ENCODE measurements at places on chromosomes 11 and 22. TPM values are rescaled to one million over a fixed set of nuclear protein-coding genes. Genes with fewer than 3 reads are reported as not detected.

DNA sequence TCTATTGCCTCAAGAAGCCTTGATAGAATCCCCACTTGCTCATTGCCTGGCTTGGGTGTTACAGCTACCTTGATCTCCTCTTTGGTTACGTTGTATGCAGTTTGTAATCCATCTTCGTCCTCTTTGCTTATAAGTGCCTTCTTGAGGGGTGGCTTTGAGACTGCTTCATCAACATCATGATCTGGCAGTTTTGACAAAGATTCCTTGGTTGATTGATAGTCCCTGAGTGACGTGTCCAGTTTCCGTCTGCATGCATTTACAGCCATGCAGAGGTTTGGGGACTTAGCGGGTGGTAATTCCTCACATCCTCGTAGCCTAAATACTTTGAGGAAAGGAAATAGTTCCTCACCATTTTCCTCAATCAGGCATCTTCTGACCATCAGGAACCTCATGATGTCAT lies 23.1 kb downstream of the NEU3 start:
- H3K27ac ChIP-seq: no peak overlapping the region
- peaks cover 6% of the 10 kb centered on the region for H3K36me3 ChIP-seq
- DNase-seq: no peak
- H3K4me3 ChIP-seq: no peak overlapping the region
- H3K4me1 ChIP-seq: no peaks in the 10 kb centered on the region

DNA sequence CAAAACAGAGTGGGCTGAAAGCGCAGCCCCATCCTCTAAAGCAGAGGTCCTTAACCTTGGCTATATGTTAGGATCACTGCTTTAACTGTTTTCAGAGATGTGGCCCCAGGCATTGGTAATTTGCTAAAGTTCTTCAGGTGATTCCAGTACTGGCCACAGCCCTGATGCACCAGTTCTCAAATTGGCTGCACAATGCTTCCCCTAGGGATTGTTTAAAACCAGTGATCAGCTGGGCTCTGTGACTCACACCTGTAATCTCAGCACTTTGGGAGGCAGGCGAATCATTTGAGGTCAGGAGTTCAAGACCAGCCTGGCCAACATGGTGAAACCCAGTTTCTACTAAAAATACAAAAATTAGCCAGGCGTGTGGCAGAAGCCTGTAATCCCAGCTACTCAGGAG lies 8.4 kb upstream of the IRAG1 start:
- no peaks in the 10 kb centered on the region for H3K27me3 ChIP-seq
- H3K27ac ChIP-seq: no peak overlapping the region
- no peak overlapping the region for H3K4me3 ChIP-seq
- no peak for DNase-seq

DNA sequence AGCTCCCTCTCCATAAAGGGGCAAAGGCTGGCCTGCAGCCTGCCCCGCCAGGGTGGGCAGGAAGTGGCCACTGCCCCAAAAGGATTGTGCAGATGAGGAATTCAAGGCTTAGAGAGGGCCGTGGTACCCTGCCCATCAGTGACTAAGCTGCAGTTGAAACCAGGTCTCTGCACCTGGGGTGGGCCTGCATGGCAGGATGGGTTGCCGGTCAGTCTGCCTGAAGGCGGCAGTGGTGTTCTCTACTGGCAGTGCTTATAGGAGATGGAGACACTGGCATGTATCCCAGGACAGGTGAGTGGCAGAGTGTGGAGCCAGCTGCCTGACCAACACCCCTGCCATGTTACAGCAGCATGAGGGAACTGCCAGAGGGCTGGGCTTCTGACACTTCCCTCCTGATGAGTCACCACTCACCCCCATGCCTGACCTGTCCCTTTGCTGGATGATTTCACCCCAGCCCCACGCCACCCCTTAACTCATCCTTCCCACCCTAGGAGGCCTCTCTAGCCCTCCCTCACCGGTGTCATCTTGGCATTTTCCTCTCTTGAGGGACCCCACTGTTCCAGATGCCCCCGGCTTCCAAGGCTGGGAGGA lies 70.2 kb upstream of the LMO1 start:
- H3K27ac ChIP-seq: no peak overlapping the region
- no peaks in the 10 kb centered on the region for H3K27me3 ChIP-seq
- no peak overlapping the region for H3K4me3 ChIP-seq
- no peaks in the 10 kb centered on the region for H3K36me3 ChIP-seq

DNA sequence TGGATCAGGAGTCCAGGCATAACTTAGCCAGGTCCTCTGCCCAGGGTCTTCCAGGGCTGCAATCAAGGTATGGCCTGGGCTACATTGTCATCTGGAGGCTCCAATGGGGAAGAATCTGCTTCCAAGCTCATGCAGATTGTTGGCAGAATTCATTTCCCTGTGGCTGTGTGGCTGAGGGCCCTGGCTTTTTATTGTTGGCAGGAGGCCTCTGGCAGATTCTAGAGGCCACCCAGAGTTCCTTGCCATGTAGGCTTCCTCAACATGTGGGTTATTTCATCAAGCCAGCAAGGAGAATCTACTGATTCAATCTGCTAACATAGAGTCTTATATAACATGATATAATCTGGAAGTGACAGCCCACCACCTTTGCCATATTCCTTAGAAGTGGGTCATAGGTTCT lies 16.4 kb upstream of the EP300 start:
- DNase-seq: no peak
- H3K4me3 ChIP-seq: no peak overlapping the region
- no peaks in the 10 kb centered on the region for H3K36me3 ChIP-seq
- no peaks in the 10 kb centered on the region for H3K4me1 ChIP-seq
- H3K27ac ChIP-seq: no peak overlapping the region

- peak overlapping the region; percentile 69 for H3K4me3 ChIP-seq
- DNase-seq: peak; percentile 80
- H3K27ac ChIP-seq: peak overlapping the region; percentile 92
- H3K4me1 ChIP-seq: peaks cover 89% of the 10 kb centered on the region
Observed at GRCh38 chr11:67369801-67370284, 3.6 kb downstream of the CLCF1 start.

DNA sequence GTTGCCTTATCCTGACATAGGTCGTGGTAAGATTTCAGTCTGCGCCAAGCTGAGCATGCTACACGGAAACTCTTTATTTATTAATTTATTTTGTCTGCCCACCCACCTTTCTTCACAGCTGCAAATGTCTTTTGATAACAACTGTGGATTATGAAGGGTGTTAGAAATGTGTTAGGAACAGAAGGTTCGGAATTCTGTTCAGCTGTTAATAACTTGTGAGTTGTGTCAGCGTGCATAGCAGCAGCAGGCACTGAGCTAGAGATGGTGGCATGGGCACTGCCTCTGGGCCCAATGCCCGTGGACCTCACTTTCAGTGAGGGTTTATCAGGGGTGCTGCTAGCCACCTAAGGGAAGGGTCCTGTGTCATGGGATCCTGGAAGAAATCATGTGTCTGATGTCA lies 162.5 kb upstream of the NTM start:
- no peaks in the 10 kb centered on the region for H3K27me3 ChIP-seq
- H3K27ac ChIP-seq: no peak overlapping the region
- no peak for DNase-seq

- H3K36me3 ChIP-seq: no peaks in the 10 kb centered on the region
- no peaks in the 10 kb centered on the region for H3K27me3 ChIP-seq
- no peak overlapping the region for H3K4me3 ChIP-seq
- no peak for DNase-seq
Observed at GRCh38 chr22:32518381-32518780, 43.8 kb downstream of the FBXO7 start.

DNA sequence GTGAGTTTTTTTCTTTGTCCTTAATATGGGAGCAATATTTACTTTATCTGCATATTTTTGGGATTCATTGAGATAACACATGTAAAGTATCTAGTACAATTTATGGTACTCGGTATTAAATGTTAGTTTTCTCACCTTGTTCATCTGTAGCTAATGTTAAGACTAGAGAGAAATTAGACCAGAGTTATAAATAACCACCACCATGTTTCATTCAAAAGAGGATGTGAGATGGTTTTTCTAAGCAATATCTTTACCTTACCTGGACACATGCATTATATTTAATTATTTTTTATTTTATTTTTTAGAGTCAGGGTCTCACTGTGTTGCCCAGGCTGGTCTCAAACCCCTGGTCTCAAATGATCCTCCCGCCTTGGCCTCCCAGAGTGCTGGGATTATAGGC lies 18.4 kb downstream of the ARHGAP42 start:
- no peak overlapping the region for H3K4me3 ChIP-seq
- no peaks in the 10 kb centered on the region for H3K27me3 ChIP-seq
- H3K27ac ChIP-seq: no peak overlapping the region

DNA sequence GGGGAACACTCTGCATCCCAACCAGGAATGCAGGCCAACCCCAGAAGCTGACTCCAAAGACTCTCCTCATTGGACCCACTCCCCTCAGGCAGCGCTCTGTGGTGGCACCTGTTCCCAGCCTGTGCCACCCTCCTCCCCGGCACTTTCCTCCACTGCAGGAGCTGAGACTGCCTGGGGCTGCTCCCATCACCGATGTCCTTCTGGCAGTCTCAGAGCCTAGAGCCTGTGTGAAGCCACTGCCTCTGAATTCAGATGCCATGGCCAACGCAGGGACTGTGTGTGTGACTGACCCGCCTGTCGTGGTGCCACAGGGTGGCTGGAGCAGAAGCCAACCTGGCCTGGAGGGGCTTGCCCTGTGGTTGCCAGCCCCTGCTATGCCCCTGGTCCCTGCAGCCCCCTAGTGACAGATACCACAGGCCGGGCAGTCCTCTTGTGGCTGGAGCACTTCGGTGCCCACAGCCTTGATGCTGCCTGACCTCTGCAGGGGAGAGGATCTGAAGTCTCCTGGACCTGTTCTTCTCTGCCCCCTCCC lies 43.2 kb downstream of the TBX1 start:
- DNase-seq: no peak
- no peak overlapping the region for H3K27ac ChIP-seq
- no peaks in the 10 kb centered on the region for H3K27me3 ChIP-seq
- no peak overlapping the region for H3K4me3 ChIP-seq

DNA sequence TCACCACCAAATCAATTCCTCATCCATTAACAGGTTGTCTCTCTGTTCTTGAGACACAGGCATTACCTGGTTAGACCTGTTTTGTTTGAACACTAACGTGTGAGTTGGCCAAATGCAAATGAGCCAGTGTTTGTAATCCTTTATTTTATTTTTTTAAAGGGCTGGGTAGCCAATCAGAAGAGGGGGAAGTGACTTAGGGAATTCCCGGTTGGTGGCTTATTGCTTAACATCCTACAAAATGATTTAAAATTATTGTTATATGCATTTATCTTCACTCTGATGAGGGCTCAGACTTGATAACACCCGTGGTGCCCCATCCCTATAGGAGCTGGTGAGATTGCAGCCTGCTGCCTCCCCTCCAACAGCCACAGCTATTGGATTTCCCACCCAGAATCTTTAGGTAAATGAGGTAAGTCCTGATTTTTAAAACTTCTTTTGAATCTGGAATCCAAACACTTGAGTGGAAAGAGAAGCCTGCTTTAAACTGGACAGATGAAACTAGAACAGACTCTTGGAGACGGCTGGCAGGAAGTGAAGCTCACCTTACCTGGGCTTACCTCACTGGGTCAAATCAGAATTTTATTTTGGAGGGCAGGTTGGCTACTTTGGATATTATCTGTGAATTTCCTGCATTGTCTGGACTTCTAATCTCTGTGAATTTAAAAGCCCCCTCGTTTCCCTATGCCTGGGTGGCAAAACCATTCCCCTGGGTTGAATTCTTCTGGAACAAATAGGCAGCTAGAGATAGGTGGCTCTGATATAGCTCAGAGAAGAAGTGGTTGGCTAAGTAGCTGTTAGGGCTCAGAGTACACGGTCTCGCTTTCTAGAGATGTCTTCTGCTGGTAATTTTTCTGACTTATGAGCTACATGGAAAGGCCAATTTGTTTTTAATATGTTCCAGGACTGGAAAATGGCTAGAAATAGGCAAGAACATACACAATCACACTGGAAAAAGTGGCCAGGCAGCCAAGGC lies at the start of gene EHF:
TSS of gene EHF (plus strand) at position 274 of the 973 bp plus-strand sequence. CDS start 21,538 bp downstream, outside the sequence.
- no peaks in the 10 kb centered on the region for H3K4me1 ChIP-seq
- H3K4me3 ChIP-seq: no peak within 1 kb of the TSS

GRCh38 chr11:3799873-3800272 lies 2.5 kb upstream of the NUP98 start:
- no peak overlapping the region for H3K4me3 ChIP-seq
- no peak for DNase-seq
- H3K27ac ChIP-seq: no peak overlapping the region
- peaks cover 27% of the 10 kb centered on the region for H3K4me1 ChIP-seq
- H3K36me3 ChIP-seq: no peaks in the 10 kb centered on the region

GRCh38 chr22:28425211-28425610 lies 254.4 kb downstream of the TTC28 start:
- no peaks in the 10 kb centered on the region for H3K4me1 ChIP-seq
- no peak for DNase-seq
- H3K27me3 ChIP-seq: no peaks in the 10 kb centered on the region
- no peaks in the 10 kb centered on the region for H3K36me3 ChIP-seq
- H3K27ac ChIP-seq: no peak overlapping the region

DNA sequence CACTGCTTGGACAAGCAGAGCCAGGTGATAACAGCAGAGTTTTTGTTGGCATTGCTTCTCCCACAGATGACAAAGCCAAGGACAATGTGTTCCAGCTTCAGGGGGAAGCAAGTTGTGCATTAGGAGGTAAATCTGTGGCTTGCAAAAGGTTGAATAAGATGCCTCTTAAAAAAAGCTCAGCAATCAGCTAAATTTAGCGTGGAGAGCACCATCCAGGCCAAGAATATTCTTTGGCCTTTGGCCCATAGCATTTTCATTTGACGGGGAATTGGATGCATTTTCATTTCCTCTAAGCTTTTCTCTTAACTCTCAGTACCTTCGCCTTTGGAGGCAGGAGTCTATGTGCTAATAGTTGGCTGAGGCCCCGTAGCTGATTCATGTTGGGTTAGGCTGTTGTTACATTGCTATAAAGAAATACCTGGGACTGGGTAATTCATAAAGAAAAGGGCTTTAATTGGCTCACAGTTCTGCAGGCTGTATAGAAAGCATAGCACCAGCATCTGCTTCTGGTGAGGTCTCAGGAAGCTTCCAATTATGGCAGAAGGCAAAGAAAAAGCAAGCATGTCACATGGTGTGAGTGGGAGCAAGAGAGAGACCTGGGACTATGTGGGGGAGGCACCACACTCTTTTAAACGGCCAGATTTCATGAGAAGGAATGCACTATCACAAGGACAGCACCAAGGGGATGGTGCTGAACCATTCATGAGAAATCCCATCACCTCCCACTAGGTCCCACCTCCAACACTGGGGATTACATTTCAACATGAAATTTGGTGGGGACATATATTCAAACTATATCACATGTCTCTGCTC lies 350.1 kb upstream of the C11orf87 start:
- H3K27me3 ChIP-seq: no peaks in the 10 kb centered on the region
- no peak overlapping the region for H3K27ac ChIP-seq
- no peaks in the 10 kb centered on the region for H3K36me3 ChIP-seq
- no peaks in the 10 kb centered on the region for H3K4me1 ChIP-seq

The GRM5 gene
- 0.49 TPM for total RNA-seq

The LYVE1 gene
- 41.5 TPM for total RNA-seq

The KMT5B gene
- 38.8 TPM for total RNA-seq

The IGLL1 gene
- not detected for total RNA-seq

The UPK2 gene
- total RNA-seq: not detected

The CDCA5 gene
- total RNA-seq: 3.3 TPM

The TCN1 gene
- not detected for total RNA-seq

The PAK1 gene
- 31.6 TPM for total RNA-seq

The ACCS gene
- total RNA-seq: 13.5 TPM

Measured in sigmoid colon (tissue), 7 donors.